ENCODE measurements at places on chromosomes 6 and 20.

GRCh38 chr6:122984393-122984792 lies 11.6 kb upstream of the CLVS2 start:
- DNase-seq: no peak

GRCh38 chr6:56314683-56315523 lies 67.5 kb upstream of the COL21A1 start:
- no peak for DNase-seq

DNA sequence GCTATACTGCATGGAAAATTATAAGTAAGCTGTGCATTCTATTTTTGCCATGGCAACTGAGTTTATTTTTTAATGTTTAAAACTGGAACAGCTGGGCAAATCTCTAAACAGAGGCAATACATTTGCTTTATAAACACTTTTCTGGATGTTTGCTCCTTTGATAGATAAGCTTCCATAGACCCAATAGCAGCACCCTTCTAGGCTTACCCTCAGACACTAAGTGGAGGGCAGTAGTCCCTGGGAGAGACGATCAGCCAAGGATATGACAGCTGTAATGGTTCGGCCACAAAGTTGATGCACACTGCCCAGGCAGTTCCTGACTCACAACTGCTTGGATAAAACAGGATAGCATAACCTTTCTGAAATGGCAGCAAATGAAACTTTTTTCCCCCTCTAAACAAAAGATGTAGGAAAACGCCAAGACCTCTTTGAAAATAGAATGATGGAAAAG lies 8.5 kb upstream of the MRPS10 start:
- no peak for DNase-seq

GRCh38 chr6:151634336-151634720 lies 140.5 kb downstream of the CCDC170 start:
- DNase-seq: no peak

- DNase-seq: no peak
These were observed 316.0 kb downstream of the CLIC5 start for GRCh38 chr6:45699663-45700062.

GRCh38 chr20:52675375-52675774 lies 296.8 kb upstream of the TSHZ2 start:
- no peak for DNase-seq

GRCh38 chr20:47315339-47316056 lies 41.0 kb downstream of the ZMYND8 start:
- peak; percentile 51 for DNase-seq

GRCh38 chr6:139920027-139920775 lies 545.8 kb upstream of the CITED2 start:
- no peak for DNase-seq

DNA sequence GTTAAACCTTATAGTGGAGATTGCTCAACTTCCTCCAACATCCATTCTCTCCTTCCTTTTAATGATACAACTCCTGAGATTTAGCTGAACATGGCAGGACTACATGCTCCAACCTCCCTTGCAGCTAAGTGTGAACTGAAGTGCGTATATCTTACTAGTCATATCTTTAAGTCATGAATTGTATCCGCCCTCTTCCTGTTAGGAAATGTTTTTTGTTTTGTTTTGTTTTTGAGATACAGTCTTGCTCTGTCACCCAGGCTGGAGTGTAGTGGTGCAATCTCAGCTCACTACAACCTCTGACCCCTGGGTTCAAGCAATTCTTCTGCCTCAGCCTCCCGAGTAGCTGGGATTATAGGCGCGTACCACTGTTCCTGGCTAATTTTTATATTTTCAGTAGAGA lies 8.8 kb upstream of the OSTM1 start:
- no peak for DNase-seq

GRCh38 chr6:90197854-90198496 lies 98.7 kb downstream of the BACH2 start:
- no peak for DNase-seq

DNA sequence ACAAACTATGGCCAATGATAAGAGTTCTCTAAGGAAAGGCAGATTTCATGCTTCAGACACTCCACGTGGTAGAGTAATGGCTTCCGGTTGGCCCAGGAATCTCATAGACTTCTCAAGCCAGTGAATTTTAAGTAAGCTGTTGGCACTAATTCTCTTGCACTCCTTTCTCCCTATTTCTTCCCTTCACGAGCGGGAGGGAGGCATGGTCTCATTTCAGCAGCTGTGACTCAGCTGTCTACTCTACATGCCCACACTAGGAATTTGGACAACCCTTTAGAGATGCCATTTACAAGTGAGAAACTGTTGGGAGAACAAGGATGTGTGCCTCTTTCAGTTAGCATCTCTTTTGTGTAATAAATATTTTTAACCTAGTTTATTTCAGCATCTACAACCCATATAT lies 107.7 kb downstream of the PTPRK start:
- DNase-seq: no peak

DNA sequence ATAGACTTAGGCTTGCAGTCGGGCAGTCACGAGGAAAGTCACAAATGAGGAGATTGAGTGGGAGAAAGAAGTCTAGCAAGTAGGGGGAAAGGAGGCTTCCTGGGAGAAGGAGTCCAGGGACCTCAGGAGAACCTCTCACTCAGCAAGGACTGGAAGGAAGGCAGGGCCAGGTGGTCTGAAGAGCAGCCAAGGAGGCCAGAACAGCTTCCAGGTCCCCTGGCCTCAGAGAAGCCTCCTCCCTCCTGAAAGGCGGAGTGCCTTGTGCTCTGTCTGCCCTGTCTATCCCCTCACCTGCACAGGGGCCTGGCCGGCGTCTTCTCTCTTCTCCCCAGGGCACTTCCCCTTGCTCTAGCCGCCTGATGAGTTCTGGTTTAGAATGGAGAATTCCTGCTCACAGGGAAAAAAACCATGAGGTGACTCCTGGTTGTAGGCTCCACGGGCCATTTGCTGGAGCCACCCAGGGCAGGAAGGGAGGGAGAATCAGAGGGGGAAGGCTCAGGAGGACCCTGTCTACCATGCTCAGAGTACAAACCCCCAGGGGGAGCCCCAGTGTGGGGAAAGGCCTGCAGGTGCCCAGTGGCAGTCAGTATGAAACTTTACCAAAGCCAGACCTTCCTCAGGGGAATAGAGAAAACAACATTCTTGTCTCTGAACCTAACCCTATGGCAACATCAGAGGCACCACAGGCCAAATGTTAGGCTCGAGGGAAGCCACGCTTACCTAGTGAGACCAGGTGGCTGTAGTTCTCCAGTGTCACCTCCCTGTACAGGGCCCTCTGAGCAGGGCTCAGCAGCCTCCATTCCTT lies 11.2 kb downstream of the ZNF337 start:
- no peak for DNase-seq

DNA sequence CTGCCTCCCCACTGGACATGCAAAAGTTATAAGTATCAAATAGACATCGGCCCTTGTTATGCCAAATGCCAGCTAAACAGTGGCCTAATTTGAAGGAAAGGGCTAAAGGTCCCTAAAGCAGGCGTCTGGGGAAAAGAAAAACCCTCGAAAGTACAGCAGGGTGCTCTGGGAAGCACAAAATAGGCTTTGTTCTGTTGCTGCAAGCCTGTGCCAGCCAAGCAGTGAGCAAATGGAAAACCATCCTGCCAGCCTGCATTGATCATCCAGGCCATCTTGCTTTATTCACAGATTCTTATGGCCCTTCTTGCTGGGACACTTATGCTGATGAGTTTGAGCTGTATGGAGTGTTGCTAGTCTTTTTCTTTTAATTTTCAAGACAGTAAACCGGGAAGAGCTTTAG lies 62.2 kb upstream of the PLEKHG1 start:
- DNase-seq: no peak

- DNase-seq: no peak
These were observed 60.4 kb downstream of the COL19A1 start for GRCh38 chr6:69926745-69927144.

- no peak for DNase-seq
These were observed 36.3 kb downstream of the ZNF133 start for GRCh38 chr20:18324596-18325089.

DNA sequence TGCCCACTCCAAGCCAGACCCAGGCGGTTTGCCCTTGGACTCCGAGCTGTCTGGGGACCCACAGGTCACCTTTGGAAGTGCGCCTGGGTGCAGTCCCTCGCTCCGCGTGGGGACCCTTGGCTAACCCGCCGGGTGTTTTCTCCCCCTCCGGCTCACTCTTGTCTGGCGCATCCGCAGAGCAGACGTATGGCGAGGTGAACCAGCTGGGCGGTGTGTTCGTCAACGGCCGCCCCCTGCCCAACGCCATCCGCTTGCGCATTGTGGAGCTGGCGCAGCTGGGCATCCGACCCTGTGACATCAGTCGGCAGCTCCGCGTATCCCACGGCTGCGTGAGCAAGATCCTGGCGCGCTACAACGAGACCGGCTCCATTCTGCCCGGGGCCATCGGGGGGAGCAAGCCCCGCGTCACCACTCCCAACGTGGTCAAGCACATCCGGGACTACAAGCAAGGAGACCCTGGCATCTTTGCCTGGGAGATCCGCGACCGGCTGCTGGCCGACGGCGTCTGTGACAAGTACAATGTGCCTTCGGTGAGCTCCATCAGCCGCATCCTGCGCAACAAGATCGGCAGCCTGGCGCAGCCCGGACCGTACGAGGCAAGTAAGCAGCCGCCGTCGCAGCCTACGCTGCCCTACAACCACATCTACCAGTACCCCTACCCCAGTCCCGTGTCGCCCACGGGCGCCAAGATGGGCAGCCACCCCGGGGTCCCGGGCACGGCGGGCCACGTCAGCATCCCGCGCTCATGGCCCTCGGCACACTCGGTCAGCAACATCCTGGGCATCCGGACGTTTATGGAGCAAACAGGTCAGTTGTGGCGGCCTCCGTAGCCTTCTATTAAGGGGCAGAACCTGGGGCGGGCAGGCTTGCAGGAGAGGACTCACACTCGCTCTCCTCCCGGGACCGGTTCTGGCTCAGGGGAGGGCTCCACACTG lies 1.1 kb downstream of the PAX1 start:
- no peak for DNase-seq

- peak; percentile 71 for DNase-seq
These were observed 207.5 kb downstream of the SMOC2 start for GRCh38 chr6:168648240-168649125.

DNA sequence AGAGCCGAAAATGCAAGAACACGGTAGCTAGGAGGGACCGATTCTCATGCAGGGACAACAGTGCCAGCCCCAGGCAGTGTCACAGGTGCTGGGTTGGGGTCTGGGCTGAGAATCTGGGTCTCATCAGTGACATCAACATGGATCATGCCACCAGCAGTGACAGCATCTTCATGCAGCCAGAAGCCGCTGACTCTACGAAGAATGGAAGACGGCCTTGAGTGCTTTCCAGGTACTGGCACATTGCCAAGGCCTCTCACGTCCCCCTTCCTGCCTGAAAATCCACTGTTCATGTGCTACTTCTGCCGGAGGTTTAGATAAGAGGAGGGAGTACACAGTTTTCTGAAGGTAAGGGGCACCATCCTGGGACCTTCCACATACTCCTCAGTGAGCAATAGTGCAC lies 141.1 kb upstream of the FOXQ1 start:
- DNase-seq: no peak

DNA sequence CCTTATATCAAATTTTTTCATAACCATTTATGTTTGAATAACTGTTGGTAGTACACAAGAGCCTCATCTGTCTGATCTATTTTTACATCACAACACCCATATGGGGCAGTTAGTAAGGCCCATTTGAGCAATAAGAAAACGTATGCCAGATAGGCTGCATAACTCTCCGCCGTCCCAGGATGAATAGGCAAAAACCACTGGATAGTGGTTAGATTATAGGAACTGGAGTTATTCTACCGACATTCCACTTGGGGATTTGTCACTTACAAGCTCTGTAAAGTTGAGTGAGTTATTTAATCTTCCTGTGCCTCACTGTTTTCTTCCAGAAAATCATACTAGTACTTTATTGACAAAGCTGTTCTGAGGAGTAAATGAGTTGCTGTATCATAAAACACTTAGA lies 881.9 kb downstream of the QKI start:
- no peak for DNase-seq

- no peak for DNase-seq
These were observed 347.0 kb downstream of the RNGTT start for GRCh38 chr6:88616380-88616779.

DNA sequence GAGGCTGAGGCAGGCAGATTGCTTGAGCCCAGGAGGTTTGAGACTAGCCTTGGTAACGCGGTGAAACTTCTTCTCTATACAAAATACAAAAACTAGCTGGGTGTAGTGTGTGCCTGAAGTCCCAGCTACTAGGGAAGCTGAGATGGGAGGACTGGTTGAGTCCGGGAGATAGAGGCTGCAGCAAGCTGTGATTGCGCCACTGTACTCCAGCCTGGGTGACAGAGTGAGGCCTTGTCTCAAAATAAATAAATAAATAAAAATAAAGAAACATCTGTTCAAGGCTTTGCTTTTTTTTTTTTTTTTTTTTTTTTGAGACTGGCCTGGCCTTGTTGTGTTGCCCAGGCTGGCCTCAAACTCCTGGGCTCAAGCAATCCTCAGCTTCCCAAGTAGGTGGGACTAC lies 23.7 kb upstream of the SLC23A2 start:
- DNase-seq: no peak

Measured in upper lobe of right lung (tissue), 1 donor.